ENCODE measurements at places on chromosomes 3 and 15.

- no peak for DNase-seq
These were observed 17.5 kb upstream of the ZBTB20 start for GRCh38 chr3:115164374-115165221.

GRCh38 chr3:53989451-53989850 is 97.8 kb upstream of the SELENOK start:
- DNase-seq, result no peak

- no peak for DNase-seq
These were observed 496.1 kb downstream of the FOXP1 start for GRCh38 chr3:71087143-71088018.

GRCh38 chr3:25156626-25157025 is 271.4 kb upstream of the RARB start:
- no peak for DNase-seq

GRCh38 chr3:73633916-73634344 is 9.2 kb upstream of the PDZRN3 start:
- no peak for DNase-seq

DNA sequence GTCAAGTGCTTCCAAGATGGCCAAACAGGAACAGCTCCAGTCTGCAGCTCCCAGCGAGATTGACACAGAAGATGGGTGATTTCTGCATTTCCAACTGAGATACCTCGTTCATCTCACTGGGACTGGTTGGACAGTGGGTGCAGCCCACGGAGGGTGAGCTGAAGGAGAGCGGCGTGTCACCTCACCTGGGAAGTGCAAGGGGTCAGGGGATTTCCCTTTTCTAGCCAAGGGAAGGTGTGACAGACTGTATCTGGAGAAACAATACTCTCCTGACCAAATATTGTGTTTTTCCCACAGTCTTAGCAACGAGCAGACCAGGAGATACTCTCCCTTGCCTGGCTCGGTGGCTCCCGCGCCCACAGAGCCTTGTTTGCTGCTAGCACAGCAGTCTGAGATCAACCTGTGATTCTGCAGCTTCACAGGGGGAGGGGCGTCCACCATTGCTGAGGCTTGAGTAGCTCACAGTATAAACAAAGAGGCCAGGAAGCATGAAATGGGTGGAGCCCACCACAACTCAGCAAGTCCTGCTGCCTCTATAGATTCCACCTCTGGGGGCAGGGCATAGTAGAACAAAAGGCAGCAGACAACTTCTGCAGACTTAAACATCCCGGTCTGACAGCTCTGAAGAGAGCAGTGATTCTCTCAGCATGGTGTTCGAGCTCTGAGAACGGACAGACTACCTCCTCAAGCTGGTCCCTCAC is 293.5 kb upstream of the SUCLG2 start:
- DNase-seq, result peak; percentile 21

DNA sequence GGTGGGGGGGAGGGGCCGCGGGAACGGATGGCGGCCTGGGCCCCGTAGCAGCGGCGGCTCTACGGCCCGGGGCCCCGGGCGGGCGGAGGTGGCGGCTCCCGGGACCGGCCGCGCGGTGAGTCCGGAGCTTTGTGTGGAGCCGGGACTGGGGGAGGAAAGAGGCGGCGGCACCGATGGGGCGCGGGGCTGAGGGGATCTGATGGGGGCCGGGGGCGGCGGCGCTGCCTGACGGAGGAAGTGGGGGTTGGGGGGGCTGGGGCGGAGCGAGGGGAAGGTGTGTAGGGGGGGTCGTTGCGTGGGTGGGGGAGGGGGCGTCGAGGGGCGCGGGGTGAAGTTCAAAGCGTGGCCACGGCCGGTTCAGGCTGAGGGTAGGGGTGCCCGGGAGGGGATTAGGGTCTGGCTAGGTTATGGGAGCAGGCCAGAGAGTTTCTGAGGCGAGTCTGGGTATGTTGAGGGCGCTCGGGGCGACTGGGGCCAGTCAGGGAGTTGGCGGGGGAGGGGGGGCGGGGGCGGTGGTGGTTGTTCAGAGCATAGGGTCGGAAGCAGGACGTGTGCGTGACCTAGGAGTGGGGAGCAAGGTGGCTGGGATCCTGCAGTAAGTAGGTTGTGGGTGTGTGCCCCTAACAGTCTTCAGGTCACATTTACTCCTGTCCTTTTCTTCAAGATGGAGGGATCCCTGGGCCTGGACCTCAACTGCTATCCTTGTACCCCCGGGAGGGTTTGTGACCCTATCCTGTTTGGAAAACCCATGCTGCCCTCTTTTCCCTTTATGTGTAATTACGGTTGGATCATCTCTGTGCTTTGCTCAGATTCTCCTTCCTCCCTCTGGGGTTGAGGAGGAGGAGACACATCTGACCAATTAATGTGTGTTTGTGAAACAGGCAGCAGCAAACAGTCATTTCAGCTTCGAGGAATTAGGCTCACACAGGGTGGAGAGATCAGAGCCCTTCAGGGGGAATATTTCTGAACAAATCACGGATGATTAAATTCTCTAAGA is 644 bp downstream of the ZNF609 start:
- peak; percentile 39 for DNase-seq

GRCh38 chr3:94614192-94614591 is 551.3 kb downstream of the NSUN3 start:
- no peak for DNase-seq

All from stimulated activated CD4-positive, alpha-beta T cell treated with anti-CD3 and anti-CD28 coated beads, Interleukin-12 subunit alpha, Interleukin-12 subunit beta, amount 100 ng/mL, for 48 hours (primary cell).